HuH-7.5 (cell line): ENCODE measurements at places on chromosomes 16 and 17.

GRCh38 chr17:48503747-48504146, 27.1 kb downstream of the HOXB1 start:
- DNase-seq = no peak

- DNase-seq = no peak
Observed at GRCh38 chr17:66995944-66996343, 31.4 kb downstream of the CACNG4 start.

DNA sequence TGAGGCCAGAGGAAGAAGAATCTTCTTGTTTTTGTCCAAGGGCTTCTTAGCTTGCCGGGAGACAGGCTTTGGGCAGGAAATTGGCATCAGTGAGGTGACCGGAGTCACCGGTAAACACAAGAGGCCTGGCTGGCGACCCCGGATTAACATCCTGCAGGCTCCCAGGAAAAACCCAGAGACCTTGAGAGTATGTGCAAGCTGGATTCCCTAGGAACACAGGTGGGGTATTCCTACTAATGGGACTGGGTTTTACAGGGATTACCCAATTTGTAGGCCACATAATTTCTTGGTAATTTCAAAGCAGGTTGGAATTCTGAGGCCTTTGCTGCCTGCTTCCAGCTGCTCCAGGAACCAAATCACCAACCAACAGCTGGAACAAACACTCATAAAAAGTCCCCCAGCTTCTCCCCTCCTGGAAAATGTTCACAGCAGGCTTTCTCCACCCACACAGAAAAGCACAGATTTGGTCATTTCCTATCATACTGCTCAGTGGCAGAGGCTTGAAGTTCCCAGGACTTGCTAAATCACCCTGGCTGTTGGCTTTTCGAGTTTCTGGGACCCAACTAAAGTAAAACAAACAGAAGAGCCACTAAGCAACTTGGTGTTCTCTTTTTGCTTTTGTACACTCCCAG, 258.8 kb downstream of the IRF8 start:
- no peak for DNase-seq

DNA sequence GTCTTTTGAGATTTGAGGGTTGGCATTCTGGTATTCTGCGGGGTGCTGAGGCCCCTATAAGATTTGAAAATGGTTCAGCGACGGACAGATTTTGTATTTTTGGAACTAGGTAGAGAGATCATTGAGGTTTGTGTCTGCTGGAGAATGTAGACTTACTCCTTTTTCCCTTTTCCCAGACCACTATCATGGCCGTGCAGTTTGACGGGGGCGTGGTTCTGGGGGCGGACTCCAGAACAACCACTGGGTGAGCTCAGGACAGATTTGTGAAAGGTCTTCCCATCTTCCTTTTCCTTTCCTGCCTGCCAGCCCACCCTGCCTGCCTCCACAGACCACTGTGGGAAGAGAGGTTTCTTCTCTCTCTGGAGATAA, 572 bp downstream of the PSMB6 start:
- DNase-seq = no peak

GRCh38 chr17:17919169-17920107, 52.8 kb downstream of the TOM1L2 start:
- DNase-seq = peak; percentile 78

GRCh38 chr17:17215575-17215974, 9.4 kb upstream of the PLD6 start:
- no peak for DNase-seq

DNA sequence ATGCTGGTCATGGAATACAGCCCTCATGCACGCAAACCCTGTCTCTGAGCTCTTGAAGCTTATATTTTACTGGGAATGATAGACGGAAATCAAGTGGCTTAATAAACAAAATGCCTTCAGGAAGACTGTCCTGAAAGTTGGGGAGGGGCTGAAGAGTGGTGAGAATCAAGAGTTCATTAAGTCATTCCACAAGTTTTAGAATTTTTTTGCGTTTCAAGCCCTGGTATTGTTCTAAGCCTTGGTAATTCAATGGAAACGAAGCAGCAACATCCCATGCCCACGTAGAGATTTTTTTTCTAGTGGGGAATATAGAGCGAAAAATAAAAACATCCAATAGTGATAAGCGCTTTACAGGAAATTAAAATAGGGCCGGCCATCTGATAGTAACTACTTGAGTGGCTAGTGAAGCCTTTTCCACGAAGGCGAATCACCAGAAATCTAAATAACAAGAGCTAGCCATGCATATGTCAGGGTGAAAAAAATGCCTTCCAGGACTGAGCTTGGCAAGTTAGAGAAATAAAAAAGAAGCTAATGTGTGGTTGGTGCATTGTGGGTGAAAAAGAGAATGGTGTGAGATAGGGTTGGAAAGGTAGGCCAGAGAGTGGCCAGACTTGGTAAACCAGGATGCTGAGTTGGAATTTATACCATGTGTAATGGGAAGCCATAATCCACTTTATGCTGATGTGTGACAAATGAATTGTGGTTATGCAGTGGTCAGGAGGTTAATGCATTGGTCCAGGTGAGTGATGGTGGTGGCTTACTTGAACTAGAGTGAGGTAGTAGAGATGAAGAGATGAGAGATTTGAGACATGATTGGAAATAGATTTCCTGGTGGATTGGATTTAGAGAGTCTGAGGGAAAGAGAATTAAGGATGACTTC, 772 bp downstream of the PFAS start:
- DNase-seq = no peak

GRCh38 chr16:74700438-74701225, at the start of gene MLKL:
Gene MLKL, minus strand, starts transcription at chr16:74700862. Its CDS starts 5,105 bp downstream, at chr16:74695757.
- DNase-seq = peak; percentile 63

DNA sequence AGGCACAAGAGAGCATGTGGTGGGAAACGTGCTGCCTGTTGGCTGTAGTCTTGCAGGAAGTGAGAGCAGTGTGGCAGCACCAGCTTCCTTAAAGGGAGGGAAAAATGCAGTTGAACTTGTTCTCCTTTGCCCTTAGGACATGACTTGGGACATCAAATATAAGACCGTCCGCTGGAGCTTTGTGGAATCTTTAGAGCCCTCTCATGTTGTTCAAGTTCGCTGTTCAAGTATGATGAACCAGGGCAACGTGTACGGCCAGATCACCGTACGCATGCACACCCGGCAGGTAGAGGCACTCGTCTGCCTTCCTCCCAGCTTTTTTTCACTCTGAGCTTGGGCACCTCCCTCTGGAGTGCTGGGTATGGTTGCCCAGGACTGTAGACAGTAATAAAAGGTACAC, 23.3 kb downstream of the GPR179 start:
- no peak for DNase-seq

DNA sequence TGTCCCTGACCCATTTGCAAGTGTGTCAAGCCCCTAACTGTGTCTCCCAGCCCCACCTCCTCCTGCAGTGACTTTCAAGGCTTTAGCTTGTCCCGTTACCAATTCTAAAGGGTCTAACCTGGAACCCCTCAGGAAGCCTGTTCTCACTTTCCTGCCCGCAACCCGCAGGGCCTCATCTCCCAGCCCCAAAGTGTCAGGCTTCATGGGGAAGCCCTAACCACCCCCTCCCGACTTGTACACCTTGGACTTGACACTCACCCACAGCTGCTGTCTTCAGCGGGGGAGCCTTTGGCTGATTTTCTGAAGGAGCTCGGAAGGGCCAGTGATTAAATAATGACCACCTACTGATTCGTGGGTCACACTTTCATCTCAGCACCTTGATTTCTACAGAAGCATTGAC, 33.1 kb downstream of the NLRC5 start:
- no peak for DNase-seq

- DNase-seq = peak; percentile 63
Observed at GRCh38 chr16:74999609-75000480, 1.0 kb downstream of the ZNRF1 start.

GRCh38 chr17:18848501-18848900, 9.4 kb upstream of the PRPSAP2 start:
- no peak for DNase-seq
